ENCODE measurements at places on chromosomes 5 and 9. TPM values are rescaled to one million over a fixed set of nuclear protein-coding genes. Genes with fewer than 3 reads are reported as not detected.
A peak's percentile ranks its signal among the peaks of the same experiment; 100 is the strongest.

DNA sequence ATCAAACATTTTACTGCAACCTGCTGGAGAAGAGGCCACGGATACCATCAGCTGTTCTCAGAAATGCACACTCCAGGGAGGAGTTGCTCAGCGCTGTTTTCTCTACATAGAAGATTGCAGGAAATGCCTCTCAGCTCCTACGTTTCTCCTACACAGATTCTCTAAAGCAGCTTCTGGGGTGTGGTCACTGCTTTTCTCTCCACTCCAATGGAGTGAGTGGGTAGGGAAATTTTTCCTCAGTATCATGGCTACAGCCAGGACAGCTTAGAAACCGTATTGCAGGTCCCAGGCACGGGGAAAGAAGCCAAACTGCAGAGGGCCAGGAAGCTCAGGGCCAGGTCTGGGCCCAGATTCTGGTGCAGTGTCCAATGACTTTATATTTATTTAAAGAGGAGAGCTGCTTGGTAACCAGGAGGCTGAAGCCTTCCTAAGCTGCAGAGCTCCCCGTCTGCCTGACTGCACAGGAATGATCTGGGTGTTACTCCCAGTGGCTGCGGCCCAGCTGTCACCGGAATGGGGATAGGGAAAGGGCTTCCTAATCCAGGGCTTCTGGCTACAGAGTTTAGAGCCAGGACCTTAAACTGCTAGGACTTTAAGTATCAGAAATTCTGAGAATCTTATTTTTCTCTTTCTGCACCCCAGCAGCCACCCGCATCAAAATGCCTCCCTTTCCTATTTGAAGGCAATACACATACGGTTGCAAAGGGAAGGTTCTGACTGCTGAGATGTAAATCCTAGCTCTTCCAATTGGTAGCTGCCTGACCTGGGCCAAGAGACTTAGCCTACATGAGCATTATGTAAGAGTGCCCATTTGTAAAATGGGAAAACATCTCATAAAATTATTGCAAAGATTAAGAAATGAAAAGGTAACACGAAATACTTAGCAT is 1.4 kb upstream of the SPTAN1 start:
- H3K4me3 ChIP-seq: no peak overlapping the region
- H3K27ac ChIP-seq: peak overlapping the region; percentile 89
- no peaks in the 10 kb centered on the region for H3K36me3 ChIP-seq
- peak; percentile 7 for DNase-seq
- H3K4me1 ChIP-seq: peaks cover 20% of the 10 kb centered on the region
- no peaks in the 10 kb centered on the region for H3K27me3 ChIP-seq

GRCh38 chr5:124161266-124161665 is 585.2 kb downstream of the ZNF608 start:
- DNase-seq: peak; percentile 39
- no peak overlapping the region for H3K4me3 ChIP-seq
- no peaks in the 10 kb centered on the region for H3K36me3 ChIP-seq
- no peak overlapping the region for H3K27ac ChIP-seq
- H3K27me3 ChIP-seq: no peaks in the 10 kb centered on the region

DNA sequence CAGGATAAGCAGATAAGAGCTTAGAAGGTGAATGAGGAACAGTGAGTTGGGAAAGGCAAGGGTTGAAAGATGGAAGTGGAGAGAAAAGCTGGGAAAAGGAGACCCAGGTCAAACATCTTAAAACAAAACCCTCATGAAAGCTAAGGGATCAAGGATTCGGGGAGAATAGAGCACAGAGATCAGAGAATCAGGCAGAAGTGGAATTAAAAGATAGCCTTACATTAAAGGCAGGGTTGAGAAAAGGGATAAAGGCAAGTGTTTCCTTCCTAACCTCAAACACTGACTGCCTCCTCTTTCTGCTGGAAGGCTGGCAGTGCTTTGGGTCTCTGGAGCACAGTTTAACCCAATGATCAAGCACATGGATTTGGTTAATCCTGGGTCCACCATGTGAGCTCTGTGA is 28.7 kb upstream of the ACTBL2 start:
- DNase-seq: no peak
- H3K36me3 ChIP-seq: no peaks in the 10 kb centered on the region
- H3K27ac ChIP-seq: no peak overlapping the region
- H3K4me1 ChIP-seq: no peaks in the 10 kb centered on the region

DNA sequence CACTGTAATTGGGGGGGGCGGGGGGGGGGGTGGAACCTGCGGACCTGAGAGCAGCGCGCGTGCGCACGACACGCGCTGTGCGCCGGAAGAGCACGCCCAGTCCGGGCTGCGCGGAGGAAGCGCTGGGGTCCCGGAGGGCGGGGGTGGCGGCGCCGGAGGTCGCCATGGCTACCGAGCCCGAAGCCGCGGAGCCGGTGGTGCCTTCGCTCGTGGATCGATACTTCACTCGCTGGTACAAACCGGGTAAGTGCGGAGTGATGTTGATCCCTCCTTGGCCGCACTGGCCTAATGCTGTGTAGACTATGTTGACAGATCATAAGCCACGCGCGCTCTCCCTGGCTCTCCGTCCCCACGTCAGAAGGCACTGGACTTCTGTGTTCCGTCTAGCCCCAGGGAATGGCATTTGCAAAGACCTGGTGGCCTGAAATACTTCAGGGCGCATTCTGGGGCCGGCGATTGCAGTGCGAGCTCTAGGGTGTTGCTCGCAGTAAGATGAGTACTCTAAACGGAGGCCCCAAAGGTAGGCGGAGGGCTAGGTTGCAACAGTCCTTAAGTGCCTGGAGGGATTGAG is at the start of gene ABITRAM:
ABITRAM (plus strand) TSS at position 78 of the 571 bp plus-strand sequence; CDS start at position 165, 87 bp downstream.
- peaks cover 19% of the 10 kb centered on the region for H3K4me1 ChIP-seq
- H3K27ac ChIP-seq: peak within 1 kb of the TSS; percentile 95
- peaks cover 5% of the 10 kb centered on the region for H3K36me3 ChIP-seq
- no peaks in the 10 kb centered on the region for H3K27me3 ChIP-seq
- no peak for DNase-seq

DNA sequence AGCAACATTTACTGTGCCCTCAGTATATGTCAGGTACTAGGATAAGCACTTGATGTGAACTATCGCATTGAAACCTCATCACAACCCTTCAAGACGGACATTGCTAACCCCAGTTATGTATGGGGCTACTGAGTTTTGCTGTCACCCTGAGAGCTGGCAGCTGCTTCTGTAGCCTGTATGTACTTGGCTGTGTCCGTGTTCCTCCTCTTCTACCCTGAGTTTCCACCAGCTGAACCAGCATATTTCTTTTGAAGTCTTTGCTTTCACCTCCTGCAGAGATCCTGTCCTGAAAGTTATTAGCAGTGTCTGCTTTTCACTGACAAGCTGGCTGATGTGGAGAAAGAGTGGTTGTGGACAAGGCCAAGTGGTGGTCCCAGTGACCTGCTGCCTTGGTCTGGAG is 63.3 kb downstream of the ADGRV1 start:
- no peak overlapping the region for H3K27ac ChIP-seq
- no peaks in the 10 kb centered on the region for H3K4me1 ChIP-seq
- H3K27me3 ChIP-seq: no peaks in the 10 kb centered on the region
- DNase-seq: no peak

DNA sequence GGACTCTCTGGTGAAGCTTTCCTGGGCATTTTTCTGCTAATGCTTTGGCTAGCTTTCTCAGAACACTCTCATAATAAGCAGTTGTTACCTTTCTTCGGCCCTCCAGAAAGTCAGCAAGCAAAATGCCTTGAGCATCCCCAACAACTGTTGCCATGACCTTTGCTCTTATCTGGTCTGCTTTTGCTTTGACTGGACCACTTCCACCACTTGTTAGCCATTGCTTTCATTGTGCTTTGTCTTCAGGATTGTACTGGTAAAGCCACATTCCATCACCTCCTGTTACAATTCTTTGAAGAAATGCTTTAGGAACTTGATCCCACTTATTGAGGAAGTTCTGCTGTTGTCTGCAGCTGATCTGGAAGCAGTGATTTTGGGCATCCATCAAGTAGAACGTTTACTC is 35.7 kb downstream of the RAD50 start:
- no peaks in the 10 kb centered on the region for H3K4me1 ChIP-seq
- no peak overlapping the region for H3K4me3 ChIP-seq

DNA sequence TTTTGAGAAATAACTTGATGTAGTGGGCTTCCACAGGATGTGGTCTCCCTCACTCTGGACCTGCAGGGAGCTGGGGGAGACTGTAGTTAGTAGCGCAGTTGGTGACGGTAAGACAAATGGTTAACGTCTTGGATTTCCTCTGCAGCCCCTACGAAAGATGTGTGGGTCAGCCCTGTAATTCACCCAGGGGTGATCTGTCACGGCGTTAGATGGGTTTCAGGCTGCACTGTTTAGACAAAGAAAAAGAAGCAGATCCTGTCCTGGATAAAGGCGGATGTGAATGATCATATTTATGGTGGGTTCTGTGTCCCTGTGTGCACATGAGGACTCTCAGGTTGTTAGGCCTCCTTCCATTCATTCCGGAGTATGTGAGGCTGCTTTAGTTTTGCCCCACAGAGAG is 142.0 kb upstream of the SLC28A3 start:
- H3K4me1 ChIP-seq: no peaks in the 10 kb centered on the region
- H3K27ac ChIP-seq: no peak overlapping the region
- H3K27me3 ChIP-seq: no peaks in the 10 kb centered on the region
- H3K4me3 ChIP-seq: no peak overlapping the region

DNA sequence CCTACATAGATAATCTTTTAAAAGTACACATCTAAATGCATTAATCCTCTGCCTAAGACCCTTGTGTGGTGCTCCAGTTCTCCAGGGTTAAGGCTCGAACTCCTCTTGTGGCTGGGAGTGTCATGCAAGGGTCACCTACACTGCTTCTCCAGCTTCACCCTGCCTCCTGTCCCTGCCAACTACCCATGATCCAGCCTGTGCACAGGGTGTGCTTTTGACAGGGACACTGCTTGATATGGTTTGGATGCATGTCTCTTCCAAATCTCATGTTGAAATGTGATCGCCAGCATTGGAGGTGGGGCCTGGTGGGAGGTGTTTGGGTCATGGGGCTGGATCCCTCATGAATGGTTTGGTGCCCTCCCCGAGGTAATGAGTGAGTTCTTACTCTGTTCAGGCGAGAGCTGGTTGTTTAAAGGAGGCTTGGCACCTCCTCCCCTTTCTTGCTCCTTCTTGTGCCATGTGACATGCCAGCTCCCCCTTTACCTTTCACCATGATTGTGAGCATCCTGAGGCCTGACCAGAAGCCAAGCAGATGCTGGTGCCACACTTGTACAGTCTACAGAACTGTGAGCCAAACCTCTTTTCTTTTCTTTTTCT is 48.5 kb downstream of the SLC22A5 start:
- H3K36me3 ChIP-seq: peaks cover 2% of the 10 kb centered on the region
- H3K4me1 ChIP-seq: peaks cover 36% of the 10 kb centered on the region
- H3K27me3 ChIP-seq: no peaks in the 10 kb centered on the region
- no peak for DNase-seq
- H3K27ac ChIP-seq: peak overlapping the region; percentile 77

Gene RHOBTB3
- 47.7 TPM for total RNA-seq

Gene DRD1
- total RNA-seq: 0.83 TPM

Gene ASPN
- 18.9 TPM for total RNA-seq

Gene KCNV2
- not detected for total RNA-seq

Gene PCDHB9
- total RNA-seq: 1.8 TPM

Gene GDF9
- 0.37 TPM for total RNA-seq

Gene PLPP6
- 6.2 TPM for total RNA-seq

Gene PCDHGC4
- total RNA-seq: 3.1 TPM

Gene IL13
- total RNA-seq: not detected

Gene TAF11L5
- not detected for total RNA-seq

Gene OR1Q1
- not detected for total RNA-seq

Data from lung (tissue), 17 donors.